ENCODE measurements at places on chromosomes 4 and X.
A peak's percentile ranks its signal among the peaks of the same experiment; 100 is the strongest.

DNA sequence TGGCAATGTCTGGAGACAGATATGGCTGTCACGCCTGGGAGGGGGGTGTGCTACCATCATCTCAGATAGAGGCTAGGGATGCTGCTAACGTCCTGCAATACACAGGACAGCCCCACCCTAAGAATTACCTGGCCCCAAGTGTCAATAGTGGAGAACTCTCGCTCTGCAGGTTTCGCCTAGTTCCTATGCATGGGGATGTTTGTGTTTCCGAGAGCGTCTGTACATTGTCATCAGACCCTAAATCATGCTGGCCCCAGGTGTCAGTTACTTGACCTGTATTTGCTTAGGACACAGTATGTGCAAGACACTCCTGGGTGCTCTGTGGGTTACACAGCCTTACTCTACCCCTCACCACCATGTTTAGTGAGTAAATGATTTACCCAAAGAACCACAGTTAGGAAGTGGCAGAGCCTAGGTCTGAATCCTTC is 90.8 kb downstream of the AFF1 start:
- DNase-seq, result no peak

DNA sequence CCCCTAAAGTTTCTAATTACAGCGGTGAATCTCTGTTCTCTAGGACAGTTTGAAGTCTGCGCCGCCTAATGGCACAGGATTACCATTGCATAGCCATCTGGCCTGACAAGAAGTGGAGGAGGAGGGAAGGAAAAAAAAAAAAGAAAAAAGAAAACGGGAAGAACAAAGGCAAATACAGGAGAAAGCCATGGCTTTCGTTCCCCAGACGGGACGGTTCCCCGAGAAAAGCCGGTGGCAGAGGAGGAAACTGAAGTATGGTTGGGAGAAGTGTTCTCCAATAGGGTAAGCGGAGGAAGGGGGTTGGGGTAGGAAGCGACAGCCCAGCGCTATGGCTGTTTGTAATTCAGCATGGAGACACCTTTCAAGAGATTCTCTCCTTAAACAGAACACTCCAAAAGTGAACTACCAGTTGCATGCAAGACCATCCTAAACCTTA is 80.8 kb downstream of the HMGN5 start:
- peak; percentile 20 for DNase-seq

DNA sequence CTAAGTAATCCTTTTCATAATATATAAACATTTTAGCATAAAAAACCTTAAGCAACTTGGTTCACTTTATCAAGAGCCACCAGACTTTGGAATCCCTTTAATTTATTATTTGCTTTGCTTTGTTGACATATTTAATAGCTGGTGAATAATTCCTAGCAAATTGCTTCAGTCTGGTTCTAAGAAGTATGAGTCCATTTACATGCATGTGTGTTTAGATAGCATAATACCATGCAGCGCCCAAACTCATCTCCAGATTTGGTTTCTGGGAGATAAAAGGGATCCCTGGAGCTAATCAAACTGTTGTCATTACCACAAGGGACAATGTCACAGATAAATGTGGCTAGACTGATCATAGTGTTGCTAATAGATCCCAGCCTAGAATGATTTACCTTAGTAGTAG is 111.8 kb downstream of the TMEM144 start:
- no peak for DNase-seq

GRCh38 chr4:128858879-128859671 is 49.6 kb downstream of the JADE1 start:
- no peak for DNase-seq

GRCh38 chrX:110442635-110443034 is 84.0 kb downstream of the RTL9 start:
- no peak for DNase-seq

DNA sequence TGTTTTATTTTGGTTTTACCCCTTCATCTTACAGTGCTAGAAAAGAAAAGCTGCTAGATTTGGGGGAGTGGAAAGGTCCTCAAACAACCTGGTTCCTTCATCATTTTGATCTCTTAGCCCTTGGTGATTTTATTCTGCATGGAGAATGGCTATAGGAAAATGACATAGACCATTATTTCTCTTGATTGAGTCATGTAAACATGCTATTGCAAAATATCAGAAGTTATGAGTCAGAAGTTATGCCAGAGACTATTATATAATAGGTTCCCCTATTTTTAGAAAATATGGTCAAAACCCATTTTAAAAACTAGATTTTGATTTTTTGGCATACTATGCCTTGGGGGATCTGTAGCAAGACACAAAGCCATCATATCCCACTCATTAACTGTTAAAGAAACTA is 83.7 kb upstream of the FAM9C start:
- DNase-seq, result no peak

GRCh38 chr4:143186212-143186611 is 1.5 kb downstream of the USP38 start:
- DNase-seq, result no peak

- no peak for DNase-seq
Measured at GRCh38 chrX:38968344-38969216, 167.3 kb downstream of the MID1IP1 start.

- DNase-seq, result no peak
Measured at GRCh38 chrX:44889824-44890223, 16.8 kb downstream of the KDM6A start.

DNA sequence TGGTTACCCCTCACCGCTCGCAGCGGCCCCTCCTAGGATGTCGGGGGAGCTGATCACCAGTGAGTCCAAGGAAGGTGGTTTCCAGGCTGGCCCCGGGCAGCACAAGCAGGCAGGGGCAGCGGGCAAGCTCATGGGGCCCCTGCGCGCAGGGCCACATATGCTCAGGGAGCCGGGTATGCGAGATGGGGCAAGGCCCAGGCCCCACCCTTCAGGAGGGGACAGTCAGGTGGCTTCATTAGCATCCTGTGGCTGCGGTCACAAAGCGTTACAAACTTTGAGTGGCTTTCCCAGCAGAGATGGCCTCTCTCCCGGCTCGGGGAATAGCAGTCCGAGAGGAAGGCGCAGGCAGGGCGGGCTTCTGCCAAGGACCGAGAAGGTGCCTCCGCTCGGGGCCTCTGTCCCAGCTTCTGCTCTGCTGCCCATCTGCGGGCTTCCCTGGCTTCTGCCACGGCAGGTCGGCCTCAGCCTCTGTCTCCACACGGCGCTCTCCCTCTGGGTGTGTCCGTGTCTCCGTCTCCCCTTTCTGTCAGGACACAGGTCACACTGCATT is 13.5 kb downstream of the ABCD1 start:
- DNase-seq, result no peak

GRCh38 chr4:174183259-174183658 is 100.2 kb downstream of the FBXO8 start:
- DNase-seq, result no peak

DNA sequence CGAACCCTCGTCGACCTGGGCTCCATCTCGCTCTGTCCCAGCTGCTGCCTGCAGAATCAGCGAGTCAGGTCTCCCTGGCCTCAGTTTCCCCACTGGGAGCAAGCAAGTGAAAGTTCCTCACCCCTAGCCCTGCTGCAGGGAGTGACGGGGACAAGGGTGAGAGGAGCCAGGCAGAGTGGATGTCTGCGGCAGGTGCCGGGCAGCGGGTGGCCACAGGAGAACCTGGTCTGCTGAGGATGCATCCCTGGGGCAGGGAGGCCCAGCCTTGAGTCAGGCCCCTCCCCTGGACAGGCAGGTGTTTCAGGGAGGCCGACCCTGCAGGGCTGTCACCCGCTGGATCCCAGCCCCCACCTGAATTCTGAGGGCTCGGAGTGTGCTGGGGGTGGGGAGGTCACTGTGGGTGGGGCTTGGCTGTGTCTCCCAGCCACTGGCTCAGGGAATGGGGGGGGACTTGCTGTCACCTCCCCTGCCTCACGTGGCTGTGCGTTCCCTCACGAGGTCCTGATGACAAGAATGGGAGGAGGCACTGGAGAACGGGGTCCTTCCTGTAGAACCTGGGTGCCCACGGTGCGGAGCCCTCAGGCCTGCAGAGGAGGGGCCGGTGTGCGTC is 33.2 kb downstream of the LRPAP1 start:
- no peak for DNase-seq

GRCh38 chrX:87409113-87409841 is 108.3 kb upstream of the KLHL4 start:
- no peak for DNase-seq

DNA sequence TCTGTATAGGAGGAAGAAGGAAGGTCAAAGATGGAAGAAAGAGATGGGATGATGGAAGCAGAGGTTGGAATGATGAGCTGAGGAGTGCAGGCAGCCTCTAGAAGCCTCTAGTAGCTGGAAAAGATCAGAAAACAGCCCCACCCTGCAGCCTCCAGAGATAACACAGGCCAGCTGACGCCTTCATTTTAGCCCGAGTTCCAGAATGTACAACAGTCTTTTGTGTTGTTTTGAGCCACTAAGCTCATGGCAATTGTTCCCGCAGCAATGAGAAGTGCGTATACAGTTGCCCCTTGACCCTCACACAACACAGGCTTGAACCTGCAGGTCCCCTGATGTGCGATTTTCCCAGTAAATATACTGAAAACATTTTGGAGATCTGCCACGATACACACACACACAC is 72.0 kb downstream of the WFS1 start:
- DNase-seq, result no peak

DNA sequence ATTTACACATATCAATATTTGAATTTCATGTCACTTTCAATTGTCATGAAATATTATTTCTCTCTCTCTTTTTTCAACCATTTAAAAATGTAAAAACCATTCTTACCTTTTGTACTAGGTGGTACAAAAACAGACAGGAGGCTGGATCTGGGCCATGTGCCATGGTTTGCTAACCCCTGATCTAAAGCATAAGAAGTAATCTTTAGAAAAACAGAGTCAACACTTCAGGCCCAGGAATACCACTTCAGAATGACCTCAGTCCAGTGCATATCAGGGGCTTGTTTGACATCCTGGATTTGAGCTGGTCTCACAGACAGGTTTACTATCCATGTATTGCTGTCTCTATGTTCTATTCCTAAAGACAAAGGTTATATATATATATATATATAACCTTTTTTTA is 102.5 kb downstream of the DCHS2 start:
- DNase-seq, result no peak
